ENCODE measurements at places on chromosomes 2 and 18.

DNA sequence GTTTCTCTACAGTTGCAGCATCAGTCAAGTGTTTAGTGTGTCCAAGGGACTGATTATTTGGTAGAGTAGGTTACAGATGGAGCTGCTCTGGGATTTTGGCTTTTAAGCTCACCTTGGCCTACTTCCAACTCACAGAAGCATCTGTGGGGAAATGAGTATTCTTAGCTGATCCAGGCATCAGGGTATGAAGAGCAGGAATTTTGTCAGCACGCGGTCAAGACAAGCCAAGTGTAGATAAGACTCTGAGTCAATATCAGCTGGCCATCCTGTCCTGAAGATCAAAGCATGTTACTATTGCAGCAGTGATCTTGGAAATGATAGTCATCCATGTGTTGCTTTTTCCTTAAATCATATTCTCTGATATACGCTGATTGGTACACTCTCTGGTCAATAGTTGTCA is 24.4 kb downstream of the SERPINB4 start:
- DNase-seq: no peak

- no peak for DNase-seq
Observed at GRCh38 chr2:19838616-19839015, 63.2 kb downstream of the TTC32 start.

GRCh38 chr2:134443814-134444480 is 190.1 kb downstream of the MGAT5 start:
- DNase-seq: no peak

DNA sequence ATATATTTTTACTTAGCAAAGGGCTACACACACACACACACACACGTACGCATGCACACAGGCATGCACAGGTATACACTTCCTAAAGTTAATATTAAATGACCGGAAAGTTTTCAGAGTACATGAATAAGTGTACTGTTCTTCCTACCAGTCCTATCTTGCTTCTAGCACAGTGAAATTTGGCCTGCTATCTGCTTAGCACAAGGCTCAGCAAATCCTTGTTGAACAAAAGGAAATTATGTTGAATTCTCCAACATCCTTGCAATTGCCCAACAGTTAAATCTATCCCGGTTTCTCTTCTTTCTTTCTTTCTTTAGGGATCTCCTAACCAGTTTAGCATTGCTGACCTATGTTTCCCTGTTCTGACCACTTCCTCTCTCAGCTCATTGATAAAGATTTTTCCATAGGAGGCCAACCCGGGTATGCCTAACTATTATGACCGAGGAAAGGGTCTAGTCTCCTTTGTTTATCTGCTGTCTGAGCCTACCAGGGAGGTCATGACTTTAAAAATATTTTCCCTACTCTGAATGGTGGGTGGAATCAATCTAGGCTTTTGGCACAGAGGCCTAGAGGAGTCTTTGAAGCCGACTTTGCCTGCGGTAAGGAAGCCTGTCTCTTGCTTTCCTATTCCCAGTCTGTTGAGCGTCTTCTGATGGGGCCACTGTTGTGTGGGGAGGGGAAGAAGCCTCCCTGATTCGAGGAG is 400.7 kb downstream of the HRH4 start:
- DNase-seq: no peak

DNA sequence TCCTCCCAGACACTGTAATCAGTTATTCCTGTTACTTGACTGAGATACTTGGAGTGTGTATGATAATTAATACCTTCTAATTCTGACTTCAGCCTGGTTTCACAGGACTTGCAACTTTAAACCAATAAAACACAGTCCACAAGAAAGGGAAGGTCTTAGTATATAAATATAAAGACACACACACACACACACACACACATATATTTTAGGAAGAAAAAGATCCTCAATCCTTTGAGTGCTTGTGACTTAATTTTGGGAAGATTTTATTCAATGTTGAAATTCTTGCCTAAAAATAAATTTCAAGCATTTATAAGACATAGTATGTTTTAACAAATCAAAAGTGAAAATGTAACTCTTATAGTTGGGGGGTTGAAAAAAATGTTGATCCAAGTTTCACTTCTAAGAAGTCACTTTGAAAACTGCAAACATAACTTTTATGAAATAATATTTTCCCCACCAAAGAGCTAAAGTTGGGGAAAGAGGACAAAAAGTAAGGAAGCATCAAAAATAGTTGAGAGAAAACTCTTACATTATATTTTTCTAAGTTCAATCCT is 824 bp upstream of the VPS54 start:
- DNase-seq: no peak

GRCh38 chr2:98731041-98731893 is at the start of gene MGAT4A:
MGAT4A (minus strand) TSS chr2:98731132; CDS start chr2:98726332, 4,800 bp downstream.
- peak; percentile 5 for DNase-seq

- peak; percentile 20 for DNase-seq
Observed at GRCh38 chr2:134926231-134926931, 7.8 kb downstream of the CCNT2 start.
